ENCODE measurements at places on chromosomes 6 and 20.

- no peak for DNase-seq
These were observed 87.5 kb downstream of the PREX1 start for GRCh38 chr20:48740292-48740649.

DNA sequence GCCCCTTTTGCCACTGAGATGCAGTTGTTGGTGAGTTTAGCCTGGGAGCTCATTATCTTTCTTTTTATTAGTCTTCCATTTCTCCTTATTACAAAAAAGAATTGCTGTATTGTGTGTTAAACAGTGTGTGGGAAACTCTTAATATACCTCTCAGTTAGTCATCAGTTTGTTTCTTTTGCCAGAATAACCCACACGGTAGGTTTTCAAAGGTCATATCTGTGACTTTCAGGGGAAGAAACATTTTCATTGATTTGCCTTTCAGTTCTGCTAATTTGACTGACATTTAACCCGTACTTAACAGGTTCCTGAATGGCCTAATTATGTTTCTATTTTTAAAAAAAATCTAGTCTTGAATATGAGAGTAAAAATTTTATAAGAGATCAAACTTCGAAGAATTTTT lies 145.3 kb downstream of the KHDC1L start:
- no peak for DNase-seq

DNA sequence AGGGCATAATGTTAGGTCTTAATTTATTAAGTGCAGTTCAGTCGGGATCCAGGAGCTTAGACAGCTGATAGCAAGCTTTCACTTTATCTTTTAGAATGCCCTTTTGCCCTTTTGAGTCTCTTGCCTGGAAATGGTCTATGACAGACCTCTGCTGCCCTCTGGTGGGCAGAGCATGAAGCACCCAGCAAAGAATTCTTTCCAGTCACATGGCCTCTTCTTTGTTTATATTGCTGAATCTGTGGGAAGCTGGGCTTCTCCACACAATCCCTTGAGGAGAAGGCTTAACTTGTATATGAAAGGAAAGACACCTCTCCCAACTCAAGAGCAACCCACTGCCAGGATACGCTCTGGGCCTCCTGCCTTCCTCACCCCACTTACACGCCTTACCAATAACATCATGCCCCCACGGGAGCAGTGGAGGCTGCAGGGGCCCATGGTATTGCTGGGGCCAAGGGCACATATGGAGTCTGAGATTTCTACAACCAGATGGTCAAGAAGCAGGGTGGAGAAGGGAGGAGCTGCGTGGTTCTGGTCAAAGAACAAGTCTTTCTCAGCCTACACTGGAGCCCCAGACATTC lies 20.4 kb downstream of the WFDC3 start:
- peak; percentile 91 for DNase-seq

DNA sequence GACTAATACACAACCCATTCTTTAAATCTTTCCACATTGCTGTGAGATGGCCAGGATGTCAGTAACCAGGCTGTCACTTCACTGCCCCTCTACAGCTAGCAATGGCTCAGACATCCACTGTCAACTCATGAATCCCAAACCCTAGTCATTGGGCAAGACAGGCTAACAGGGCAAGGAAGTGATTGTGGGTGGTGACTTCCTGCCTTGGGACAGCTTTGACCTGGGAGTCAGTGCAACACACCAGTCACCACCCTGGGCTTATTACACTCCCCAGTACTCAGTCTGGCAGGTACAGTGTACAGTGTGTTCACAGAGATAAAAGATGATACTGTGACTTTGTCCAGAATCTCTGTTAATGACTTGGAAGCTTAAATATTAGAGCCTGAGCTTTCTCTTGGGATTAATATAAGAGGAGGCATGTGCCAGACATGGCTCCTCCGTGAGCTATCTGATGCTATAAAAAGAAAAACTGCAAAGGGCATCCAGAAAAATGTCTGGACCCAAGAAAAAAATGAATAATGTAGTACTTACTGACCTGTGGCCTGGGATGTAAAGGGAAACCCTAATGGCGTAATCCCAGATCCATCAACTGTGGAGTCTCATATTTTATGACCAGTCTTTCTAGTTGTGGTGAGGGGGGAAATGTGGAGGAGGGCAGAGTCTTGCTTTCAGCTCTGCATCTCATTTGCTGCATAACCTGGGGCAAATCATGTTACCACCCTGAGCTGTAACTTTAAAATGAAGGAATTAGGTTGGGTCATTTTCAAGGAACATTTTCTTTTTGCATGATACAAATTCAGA lies 244.4 kb downstream of the SLC24A3 start:
- DNase-seq: peak; percentile 25

DNA sequence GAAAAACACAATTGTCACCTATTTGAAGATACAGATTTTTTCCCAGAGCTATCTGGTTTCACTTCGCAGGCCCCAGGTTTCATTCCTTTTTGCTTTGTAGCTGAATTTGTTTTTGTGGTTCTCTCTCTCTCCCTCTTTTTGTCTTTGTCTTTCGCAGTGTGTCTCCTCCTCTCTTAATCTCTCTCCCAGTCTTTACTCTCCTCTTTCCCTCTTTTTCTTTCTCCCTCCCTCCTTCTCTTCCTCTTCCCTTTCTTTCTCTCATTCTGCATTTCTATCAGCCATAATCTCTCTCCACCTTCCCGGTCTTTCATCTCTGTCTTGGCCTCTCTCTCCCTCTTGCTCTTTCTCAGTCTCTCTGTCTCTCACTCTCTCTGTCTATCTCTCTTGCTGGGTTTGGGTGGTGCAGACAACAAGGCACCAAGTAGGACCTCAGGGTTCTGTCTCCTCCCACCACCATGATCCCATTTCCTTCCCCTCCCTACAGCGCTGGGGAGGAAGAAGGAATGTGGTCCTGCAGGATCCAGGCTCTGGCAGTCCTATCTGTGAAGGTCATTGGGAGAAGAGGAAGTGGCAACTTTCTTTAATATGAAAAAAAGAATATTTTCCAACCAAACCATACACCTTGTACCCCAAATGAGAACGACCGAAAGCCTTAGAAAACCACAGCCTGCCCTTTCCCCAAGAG lies 63.2 kb downstream of the BANF2 start:
- no peak for DNase-seq

DNA sequence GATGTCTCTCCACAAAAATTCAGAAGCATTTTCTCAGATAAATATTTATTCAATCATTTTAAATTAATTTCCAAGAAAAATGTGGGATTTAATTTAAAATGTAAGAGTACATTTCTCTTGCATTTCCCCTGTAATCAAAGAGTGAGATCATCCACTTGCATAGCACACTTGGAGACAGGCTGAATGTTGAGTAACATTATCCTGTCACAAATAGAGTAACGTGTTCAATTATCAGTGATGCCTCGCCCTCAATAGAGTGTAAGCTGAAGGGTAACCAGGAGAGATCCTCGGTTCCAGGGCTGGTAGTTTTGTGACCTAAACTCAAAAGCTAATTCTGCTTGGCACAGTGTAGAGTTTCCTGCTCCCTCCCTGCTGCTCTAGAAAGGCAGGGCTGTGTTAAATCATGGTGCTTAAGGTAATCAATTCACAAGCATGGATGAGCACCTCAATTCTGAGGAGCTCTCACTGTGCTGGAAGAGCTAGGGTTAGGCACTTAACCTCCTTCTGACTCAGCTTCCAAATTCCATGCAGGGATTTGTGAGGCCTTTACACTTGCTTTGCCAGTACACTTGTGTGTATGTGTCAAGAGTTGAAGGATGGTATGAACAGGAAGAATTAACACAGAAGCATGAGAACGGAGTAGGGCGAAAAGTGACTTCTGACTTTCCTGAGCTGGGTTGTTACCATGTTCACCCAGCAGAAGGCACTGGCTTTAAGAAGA lies 56.6 kb downstream of the MMUT start:
- no peak for DNase-seq

DNA sequence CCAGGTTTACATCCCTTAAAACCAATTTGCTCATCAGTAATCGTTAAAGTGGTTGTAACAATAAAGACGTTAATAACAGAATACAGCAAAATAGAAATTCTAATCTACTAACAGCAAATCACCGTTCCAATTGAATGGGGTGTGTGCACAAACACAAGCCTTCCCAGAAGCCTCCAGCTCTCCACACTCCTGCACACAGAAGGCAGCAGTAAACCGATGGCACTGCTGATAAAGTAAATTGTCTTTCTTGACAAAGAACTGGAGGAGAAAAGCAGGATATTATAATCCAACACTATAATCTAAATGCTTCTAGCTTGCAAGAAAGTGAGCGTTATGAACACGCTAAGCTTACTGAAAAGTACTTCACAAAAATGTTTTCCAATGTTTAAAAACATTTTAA lies 7.0 kb downstream of the ZNF217 start:
- DNase-seq: peak; percentile 47

GRCh38 chr20:21812379-21812778 lies 106.9 kb downstream of the PAX1 start:
- DNase-seq: no peak

DNA sequence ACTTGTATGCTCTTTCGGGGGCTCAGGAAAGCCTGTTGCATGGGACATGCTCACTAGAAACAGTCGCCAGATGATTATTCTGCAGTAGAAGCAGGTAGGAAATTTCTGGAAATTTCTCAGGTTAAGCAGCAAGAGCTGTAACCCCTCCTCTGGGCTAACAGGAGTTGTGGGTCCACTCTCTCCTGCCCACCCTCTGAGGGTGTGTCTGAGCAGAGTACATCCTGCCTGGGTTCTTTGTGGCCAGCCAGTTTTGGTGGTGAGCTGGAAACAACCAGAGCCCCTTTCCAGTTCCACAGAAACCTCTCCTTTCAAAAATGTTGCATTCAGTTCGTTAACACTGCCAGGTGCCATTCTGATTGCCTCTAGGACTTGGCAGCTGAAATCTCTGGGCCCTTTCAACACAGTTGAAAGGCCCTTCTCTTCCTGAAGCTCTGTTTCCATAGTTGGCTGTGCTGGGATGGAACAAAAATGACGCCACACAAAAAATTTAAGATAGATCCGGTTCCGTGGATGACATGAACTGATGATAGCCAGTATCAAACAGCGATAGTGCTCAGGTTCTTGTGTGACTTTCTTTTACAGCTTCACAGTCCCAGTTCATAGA lies 38.5 kb downstream of the PLCG1 start:
- DNase-seq: no peak

DNA sequence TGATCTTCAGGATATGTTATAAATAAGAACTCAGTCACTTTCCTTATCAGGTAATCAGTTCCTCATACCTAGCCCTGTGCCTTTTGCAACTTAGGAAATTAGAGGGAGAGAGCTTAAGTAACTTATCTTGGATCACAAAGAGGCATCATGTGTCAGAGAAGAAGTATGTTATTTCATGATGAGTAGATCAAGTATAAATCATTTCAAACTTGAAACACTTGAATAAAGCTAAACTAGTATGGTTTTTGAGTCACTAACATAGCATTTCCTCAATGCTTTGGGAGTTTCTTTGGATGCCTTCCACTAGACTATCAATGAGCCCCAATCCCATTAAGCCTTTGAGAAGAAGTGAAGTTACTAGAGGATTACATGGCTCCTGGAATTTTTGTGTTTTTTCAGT lies 102.6 kb upstream of the TNFAIP3 start:
- DNase-seq: no peak

DNA sequence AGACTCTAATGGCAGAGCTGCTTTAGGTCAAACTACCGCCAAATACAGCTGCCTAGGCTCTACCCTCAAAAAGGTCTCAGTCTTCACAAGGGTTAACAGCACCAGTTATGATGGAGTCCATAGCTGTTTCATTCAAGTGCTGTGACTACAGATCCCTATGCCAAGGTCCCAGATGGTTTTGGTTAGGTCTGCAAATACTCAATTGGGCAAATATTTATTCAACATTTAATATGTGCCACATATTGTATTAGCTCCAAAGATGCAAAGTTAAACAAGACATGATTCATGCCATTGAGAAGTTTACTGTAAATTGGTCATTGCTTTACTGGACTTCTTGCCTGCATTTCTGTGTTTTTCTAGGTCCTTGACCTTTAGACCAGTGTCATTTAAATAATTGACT lies 55.8 kb upstream of the TFAP2D start:
- DNase-seq: no peak

DNA sequence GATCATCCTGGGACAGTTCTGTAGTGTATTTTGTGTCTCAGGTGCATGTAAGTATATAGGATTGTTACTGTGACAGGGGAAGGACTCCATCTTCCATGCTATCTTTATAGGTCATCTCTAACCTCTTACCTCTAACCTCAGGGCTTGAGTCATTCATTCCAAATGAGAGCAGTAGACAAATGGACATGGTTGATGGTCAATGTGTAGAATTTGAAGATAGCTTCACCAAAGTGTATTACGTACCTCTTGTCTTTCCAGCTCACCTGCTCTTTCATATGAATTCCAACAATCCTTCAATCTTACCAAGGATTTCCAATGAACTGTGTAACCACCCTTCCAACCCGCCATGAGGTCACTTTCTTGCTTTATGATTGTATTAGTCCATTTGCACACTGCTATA lies 8.7 kb upstream of the ADGRG6 start:
- DNase-seq: no peak

- no peak for DNase-seq
These were observed 8.0 kb downstream of the DNPH1 start for GRCh38 chr6:43221046-43221972.

GRCh38 chr20:2244993-2245392 lies 50.8 kb upstream of the TGM3 start:
- no peak for DNase-seq

DNA sequence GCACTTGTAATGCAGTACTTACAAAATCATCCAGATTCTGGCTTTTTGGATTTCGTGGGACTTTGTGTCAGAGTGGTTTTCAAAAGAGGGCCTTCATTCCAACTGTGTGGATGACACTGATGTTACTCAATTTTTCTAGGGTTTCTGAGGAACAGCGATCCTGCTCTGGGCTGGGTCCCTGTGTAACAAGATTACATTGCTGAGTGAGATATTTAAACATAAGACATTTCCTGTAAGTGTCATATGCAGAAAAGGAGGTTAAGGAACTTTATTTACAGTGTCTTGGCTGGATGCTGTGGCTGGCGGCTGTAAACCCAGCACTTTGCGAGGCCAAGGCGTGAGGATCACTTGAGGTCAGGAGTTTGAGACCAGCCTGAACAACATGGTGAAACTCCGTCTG lies 6.7 kb downstream of the ZFAND3 start:
- DNase-seq: no peak

GRCh38 chr20:57983082-57983481 lies 245.4 kb downstream of the ANKRD60 start:
- no peak for DNase-seq

Data from hematopoietic multipotent progenitor cell treated with erythropoietin and hydrocortisone succinate and interleukin-3 and kit ligand, for 6 days (in vitro differentiated cells).